Uterus (tissue), 4 donors: ENCODE measurements at places on chromosomes 4 and X. TPM values are rescaled to one million over a fixed set of nuclear protein-coding genes. Genes with fewer than 3 reads are reported as not detected.

GRCh38 chr4:11418610-11419009, 10.1 kb downstream of the HS3ST1 start:
- no peak for DNase-seq

DNA sequence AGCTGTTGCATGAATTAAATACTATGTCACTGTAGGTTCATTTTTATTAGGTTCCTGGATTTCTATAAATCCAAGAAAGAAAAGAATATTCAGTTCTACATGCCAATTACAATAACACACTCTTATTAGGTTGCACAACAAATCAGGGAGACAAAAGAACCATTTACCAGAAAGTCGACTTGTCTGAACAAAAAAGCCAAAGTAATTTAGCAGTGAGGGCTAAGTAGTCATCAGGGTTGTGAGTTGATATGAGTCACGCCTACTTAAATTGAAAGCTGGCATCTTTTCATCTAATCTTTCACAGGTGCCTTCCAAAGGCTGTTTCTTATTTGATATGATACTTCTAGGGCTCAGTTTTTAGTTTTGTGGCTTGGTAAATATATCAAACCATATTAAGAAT, 25.4 kb upstream of the GNRHR start:
- no peak for DNase-seq

DNA sequence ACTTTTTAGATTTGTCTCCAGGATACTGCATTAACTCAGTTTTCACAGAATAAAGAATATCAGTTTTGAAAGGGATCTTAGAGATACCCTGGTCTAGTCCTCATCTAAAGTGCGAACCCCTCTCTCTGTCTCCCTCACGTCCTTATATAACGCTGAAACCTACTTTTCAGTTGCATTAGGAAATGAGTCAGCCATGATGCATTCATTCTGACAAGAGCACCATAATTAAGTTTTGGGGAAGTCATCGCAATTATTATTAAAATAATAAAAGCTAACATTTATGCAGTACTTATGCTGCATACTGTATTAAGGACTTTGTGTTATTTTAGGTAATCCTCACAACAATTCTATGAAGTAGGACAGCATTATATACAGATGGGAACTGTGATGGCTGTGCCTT, 116.1 kb downstream of the REELD1 start:
- no peak for DNase-seq

- no peak for DNase-seq
Observed at GRCh38 chr4:63214076-63214475, 1195.2 kb downstream of the TECRL start.

AMTN gene
- total RNA-seq = not detected

EDA gene
- total RNA-seq = 12.5 TPM
